ENCODE measurements at places on chromosomes 6 and 20.

GRCh38 chr20:54118220-54119001 lies 48.0 kb upstream of the BCAS1 start:
- DNase-seq = no peak

DNA sequence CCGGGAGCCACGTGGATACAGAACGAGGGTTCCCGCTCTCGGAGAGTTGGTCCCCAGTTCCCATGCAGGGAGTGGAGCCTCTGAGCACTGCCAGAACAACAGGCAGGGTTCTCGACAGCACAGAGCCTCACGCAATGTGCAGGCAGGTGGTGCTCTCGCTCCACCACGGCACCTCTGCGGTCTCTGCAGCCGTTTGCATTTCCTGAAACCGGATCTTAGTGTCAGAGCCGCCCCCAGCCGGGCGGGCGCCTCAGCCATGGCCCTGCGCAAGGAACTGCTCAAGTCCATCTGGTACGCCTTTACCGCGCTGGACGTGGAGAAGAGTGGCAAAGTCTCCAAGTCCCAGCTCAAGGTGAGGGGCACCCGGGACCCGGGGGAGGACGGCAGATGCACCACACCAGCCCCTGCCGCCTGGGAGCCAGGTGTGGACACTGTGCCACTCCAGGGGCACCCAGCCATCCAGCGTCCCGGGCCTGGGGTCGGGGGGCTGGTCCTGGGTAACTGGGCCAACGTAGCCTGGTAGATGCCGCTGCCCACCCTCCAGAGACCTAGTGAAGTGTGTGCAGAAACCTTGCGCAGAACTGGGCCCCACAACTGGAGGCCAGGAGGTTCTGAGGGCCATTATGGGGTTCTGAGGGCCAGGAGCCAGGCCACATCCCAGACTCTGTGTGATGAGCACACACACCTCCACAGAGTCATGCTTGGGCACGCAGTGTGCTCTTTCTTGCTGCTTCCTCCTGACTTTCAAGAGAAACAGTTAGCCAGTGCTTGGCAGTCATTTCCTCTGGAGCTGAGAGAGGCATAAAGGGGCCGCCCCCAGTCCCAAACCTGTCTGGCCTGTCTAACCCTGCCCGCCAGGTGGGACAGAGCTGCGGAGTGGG lies at the start of gene DEF6:
Gene DEF6 (plus strand): TSS at position 218 of the 881 bp plus-strand sequence. CDS start 39 bp downstream, at position 257.
- DNase-seq = no peak

GRCh38 chr6:32088487-32089049 lies 20.6 kb downstream of the TNXB start:
- no peak for DNase-seq

GRCh38 chr20:41234546-41234945 lies 83.0 kb downstream of the ZHX3 start:
- DNase-seq = no peak

DNA sequence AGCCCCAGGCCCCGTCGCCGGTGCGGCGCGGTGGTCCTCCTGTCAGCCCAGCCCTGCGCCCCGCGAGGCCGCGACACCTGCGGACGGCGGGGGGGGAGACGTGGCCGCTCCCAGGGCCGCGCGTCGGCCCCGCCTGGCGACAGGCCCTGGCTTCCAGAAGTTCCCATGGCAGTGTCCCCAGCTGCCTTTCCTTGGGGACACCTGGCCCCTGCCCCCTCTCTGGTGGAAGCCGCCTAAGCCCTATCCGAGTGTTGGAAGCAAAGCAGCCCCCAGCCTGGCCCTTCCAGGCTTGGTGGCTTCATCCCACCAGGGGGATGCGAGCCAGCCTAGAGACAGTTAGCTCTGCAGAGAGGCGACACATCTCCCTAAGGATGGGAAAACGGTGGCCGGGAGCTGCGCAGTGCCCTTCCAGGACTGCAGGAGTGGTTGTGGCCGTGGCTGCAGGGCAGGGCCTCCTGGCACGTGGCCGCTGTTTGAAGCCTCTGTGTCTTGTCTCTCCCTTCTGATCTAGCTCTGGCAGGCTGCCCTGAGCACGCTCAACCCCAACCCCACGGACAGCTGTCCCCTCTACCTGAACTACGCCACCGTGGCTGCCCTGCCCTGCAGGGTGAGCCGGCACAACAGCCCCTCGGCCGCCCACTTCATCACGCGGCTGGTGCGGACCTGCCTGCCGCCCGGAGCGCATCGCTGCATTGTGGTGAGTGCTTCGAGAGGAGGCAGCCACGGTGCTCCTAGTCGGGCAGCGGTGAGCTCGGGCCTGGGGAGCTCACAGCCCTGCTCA lies 816 bp downstream of the NPEPL1 start:
- no peak for DNase-seq

- DNase-seq = no peak
Measured at GRCh38 chr6:98946879-98947410, 801 bp downstream of the FBXL4 start.

DNA sequence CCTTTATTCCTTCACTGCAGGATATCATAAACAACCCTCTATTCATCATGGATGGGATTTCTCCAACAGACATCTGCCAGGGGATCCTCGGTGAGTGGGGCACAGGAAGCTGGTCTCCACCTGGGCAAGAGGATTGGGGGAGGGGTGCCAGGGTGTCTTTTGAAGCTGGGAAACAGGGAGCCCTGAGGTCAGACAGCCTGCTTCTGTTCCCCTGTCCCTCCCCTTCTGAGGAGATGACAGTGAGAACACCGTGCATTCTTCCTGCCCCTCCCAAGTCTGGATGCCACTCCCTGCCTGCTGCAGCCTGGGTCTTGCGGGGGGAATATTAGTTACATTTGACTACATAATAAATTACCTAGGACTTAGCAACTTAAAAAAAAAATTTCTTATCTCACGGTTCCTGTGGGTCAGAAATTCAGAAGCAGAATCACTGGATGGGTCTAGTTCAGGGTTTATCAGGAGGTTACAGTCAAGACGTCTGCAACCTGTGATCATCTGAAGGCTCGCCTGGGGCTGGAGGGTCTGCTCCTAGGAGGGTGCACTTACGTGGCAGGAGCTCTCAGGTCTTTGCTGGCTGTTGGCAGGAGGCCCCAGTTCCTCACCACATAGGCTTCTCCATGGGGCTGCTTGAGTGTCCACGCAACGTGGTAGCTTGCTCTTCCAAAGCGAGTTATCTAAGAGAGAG lies 11.4 kb downstream of the CAPN11 start:
- DNase-seq = no peak

DNA sequence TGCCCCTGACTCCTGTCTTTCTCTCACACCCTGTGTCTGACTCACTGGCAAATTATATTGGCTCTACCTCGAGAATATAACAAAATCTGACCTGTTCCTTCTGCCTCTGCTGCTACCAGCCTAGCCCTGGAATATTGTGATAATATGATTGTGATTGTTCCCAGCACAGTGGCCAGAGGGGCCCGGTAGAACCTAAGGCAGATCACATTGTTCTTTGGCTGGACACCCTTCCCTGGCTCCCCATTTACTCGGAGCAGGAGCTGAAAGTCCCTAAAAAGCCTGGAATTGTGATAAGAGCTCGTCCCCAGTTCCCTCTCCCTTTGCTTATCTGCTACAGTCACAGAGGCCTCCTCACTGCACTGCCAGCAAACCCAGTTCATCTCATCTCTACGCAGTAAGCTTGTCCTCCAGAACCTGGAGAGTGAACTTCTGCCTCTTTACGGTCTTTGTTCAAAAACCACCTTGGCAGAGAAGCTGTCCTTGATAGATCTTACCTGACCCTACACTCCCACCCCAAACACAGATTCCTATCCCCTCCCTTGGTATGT lies 21.8 kb downstream of the SERPINB6 start:
- DNase-seq = no peak

GRCh38 chr6:13671548-13672127 lies 40.0 kb downstream of the RANBP9 start:
- DNase-seq = no peak

- DNase-seq = no peak
Measured at GRCh38 chr6:134637847-134638437, 312.0 kb downstream of the ALDH8A1 start.

DNA sequence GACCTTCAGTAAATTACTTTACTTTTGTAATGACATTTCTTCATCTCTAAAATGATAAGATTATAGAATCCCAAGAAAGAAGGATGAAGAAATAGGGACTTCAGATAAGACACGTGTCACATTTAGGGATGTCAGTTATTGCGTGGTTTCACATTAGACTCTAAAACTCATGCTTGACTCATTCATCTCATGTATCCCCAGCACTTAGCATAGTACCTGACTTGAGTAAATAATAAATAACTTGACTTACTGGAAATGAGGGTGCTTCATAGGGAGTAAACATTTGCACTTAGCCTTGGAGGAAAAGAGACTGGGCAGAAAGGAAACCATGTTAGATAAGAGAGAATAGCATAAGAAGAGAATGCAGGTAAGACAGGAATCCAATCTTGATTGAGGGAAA lies 37.2 kb downstream of the VTA1 start:
- no peak for DNase-seq

DNA sequence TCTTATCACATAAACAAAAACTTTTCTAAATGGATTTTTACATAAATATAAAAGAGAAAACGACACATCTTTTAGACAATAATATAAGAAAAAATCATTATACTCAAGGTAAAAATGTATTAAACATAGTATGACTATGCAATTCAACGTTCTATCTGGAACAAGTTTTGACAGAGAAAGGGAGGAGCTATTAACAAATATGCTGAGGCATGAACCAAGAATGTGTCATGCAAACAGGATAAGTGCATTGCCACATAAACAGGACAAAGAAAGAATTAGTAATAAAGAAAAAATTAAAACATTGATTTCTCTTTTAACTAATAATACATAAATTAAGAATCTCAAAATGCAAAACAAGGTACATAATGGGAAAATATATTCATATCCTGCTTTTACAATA lies 1353.4 kb upstream of the GJE1 start:
- no peak for DNase-seq

DNA sequence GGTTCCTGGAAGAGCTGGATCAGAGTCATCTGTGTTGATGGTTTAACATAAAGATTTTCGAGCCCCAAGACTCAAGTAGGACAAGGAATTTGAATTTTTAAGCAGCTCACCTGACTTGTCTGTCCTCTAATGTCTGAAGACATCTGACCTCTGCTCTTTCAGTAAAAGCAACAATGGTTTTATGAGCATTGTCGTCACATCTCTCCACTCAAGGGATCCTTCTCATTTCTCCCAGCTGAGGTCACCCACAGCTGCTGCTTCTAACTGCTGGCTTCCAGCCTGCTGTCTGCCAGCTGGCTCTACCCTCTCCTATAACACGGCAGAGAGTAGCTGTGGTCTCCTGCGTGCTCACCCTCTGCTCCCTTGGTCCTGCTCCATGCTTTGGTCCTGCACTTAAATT lies 24.7 kb upstream of the HDAC2 start:
- DNase-seq = peak; percentile 70

DNA sequence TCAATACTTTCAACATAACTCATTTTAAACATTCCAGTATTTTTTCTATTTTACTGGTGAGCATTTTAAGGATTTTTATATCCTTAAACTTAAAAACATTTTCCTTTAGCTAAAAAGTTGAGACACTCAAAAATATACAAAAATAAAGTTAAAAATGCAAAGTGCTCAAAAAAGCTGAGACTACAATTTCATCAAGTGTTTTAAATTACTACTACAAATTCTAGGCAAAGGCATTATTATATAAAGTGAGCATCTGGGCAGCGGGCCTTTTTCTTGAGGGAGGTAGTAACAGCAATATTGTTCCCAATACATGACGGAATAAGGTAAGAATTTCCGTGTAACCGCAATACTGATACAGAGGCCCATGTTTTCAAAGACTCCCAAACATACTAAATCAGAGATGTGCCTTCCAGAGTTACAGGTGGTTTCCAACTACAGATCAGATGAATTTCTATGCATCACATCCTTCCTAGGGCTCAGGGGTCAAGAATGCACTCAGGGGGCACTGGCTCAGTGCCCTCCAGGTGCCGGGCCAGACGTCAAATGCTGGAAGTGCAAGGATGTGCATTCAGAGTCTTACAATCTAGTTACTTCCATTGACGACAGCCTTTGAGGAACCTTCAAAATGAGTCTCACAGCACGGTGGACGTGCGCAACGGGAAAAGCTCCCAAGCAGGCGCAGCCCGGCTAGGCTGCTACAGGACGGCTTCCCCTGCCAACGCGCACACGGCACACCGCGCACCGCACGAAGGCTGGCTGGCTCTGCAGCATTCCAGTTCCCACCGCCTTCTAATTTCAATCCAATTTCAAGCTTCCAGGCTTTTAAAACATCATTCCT lies 1.7 kb downstream of the PHF10 start:
- DNase-seq = peak; percentile 9

DNA sequence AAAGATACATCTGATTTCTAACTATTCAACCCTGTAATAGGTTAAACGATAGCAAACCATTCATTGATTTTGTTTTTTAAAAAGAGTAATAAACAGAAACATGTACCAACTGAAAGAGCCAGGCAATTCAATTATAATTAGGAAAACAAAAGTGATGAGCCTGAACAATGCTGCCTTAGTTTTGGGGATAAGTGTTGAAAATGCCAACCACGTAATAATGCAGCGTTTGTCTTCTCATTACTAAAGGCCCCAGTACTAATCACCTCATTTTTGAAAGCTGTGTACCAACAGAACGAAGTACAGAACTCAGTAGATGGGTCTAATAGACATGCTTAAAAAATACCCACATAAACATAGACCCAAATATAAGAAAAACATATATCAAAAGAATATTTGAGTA lies 663.6 kb upstream of the CHD6 start:
- no peak for DNase-seq

- no peak for DNase-seq
Measured at GRCh38 chr6:129490521-129491255, 219.3 kb downstream of the ARHGAP18 start.

GRCh38 chr6:55469951-55470366 lies 109.0 kb downstream of the HMGCLL1 start:
- no peak for DNase-seq

DNA sequence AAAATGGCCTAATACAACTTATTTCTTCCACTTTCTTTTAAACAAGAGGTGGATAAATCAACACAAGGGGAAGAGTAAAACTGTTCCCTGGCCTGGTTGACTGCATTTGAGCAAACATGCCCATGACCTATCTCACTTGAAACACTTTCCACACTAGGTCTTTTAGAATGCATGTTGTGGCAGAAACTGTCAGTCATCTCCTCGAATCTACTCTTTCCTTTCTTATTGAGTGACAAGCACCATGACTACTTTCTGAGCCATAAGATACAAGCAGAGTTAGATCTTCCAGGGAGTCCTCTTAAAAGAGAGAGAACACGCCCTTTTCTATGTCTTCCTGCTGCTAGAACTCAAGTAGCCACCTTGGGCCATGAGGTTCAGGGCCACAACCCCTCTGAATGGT lies 66.5 kb downstream of the PTPRT start:
- no peak for DNase-seq

DNA sequence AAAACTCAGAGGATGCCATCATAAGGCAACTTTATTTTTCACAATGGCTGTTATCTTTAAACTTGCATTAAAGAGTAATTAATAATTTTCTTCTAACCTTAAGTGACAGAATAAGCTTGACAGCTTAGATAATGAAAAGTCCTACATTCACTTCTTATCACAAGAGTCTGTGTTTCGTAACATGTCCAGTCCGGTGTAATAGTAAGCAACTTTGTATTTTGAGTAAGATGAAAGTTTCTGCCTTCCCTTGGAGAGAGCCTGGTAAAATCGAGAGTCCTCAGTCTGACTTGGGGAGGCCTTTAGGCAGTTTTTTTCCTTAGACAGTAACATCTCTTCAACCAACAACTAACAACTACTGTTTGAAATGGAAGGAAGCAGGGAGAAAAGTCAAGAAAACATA lies 195.6 kb downstream of the GRM1 start:
- no peak for DNase-seq
